Memory B cell (primary cell): ENCODE measurements at places on chromosomes 11 and 22.

GRCh38 chr11:46553814-46554212 lies 40.0 kb downstream of the AMBRA1 start:
- DNase-seq, result no peak

DNA sequence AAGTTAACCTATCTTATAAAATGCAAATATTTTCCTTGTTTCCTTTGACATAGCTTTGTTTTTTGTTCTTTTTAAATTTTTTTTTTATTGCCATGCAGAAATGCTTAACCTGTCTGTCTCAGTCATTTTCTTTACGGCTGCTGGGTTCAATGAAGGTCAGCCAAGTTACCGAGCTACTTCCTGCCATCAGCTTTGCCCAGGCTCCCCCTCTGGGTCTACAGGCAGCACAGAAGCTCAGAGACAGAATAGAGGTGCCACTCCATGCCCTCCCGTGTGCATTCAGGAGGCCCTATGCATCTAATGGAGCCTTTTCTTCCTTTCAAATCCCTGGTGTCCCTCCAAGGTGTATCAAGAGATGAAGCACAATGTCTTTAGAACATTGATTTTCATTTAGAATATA lies 411.0 kb upstream of the NARS2 start:
- no peak for DNase-seq

DNA sequence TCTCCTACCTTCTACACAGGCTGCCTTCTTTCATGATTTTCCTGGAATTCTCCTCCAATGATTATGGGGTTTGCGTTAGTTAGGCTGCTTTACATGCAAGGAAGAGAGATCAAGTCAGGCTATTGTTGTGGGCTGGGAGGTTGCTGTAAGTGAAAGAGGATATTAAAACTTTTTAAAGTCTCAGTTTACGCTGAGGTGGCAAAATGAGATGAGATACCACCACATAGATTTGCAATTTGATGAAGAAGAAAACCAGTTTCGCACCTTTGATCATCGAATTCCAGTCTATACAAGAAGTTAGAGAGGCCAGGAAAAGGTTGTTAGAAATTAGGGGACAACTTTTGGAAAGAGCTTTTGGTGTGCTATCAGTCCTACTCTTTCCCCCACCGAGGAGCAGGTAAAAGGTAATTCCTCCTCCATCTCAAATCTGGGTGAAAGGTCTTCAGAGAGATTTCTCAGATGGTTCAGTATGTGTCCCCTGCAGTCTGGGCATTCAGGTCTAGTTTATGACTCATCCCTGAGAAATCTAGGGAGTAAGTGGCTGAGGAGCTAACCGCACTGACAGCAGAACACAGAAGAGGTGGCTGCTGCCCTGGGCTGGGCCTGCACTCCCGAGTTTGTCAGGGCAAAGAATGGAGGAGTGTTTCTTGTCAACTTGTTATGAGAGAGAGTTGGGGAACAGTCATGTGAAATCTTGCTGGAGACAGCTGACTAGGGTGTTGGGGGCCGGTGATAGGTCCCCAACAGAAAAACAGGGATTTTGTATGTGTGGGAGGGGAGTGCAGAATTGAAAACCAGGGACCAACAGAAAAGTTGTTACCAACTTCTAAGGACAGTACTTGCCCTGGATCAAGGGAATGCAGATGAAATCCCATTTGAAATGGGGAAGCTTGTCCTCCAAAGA lies 34.7 kb downstream of the CCDC83 start:
- no peak for DNase-seq

GRCh38 chr11:113557926-113558325 lies 82.7 kb upstream of the DRD2 start:
- no peak for DNase-seq

- DNase-seq, result no peak
Observed at GRCh38 chr11:123719452-123719851, 22.0 kb downstream of the ZNF202 start.
